GM12891 (cell line): ENCODE measurements at places on chromosomes 6 and 20.

DNA sequence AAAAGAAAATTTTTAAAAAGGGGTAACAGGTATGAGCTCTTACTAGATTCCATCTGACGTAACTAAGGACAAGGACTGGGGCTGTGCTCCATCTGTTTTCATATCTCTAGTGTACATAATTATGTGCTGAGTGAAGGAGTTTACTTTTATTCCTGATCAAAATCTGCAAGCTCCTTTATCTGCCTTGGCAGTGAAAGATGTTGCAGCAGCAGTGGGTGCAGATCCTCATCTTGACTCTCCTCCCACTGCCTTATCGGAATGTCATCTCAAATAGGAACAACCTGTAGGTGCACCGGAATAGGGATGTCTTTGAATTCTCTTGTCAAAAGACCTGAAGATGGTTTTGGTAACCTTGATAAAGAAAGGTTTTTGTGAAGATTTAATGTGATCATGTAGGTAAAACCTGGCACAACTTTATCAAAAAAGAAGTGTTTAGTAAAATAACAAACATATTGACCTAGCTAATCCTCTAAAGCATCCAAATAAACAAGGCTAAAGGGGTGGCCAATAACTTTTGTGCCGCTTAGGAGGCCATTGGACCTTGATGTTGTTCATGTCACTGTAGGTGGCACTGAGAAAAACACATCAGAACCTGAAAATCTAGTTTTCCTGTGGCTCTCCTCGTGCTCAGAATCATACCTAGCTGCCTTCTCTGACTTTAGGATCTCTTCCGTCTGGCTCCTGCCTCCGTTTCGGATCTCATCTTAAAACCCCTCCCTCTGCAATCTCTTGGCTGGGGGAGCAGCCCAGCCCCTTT, 19.0 kb upstream of the SLC16A10 start:
- DNase-seq = no peak

DNA sequence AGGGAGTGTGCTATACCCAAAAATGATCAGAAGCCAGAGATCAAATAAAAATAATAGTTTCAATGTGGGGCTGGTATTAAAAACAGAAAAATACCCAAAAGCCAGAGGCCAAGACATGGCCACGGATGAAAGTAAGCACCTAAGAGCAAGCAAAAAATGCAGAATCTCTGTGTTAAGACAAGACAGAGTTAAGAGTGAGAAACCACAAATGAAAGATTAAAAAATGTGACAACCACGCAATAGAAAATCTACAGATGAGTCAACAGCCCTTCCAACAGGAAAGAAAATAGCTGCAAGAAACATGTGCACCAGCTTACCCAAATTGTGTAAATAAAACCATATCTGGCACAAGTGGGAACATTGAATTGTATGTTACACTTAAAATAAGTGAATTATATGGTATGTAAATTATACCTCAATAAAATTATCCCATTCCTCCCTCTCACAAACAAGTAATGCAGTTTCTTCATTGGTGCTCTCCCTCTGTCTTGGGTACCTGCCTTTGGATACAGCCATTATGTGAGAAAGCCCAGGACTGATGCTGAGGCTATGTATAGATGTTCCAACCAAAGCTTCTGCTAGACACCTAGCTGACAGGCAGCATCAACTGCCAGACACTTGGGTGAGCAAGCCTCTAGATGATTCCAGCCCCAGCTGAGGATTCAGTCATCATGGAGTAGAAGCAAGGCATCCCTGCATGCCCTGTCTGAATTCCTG, 55.3 kb upstream of the UFL1 start:
- DNase-seq = no peak

- DNase-seq = no peak
Measured at GRCh38 chr6:25821341-25821740, 10.5 kb downstream of the SLC17A1 start.

DNA sequence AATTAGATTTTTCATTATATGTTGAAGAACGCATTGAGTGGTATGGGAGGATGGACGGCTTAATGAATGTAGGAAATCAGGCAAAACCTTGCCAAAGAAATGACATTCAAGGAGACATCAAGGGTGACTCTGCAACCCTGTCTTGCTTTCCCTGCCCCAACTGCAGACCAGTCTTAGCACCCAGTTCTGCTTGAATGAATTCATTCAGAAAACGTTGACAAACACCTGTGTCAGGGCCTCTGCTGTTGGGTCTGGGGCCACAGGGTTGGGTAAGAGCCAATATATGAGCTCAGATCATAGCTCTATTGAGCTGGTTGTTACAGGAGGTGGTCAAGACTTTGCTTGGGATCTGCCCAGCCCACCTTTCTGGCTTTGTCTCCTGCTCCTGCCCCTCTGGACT, 7.7 kb upstream of the ASXL1 start:
- DNase-seq = no peak

GRCh38 chr6:117206944-117207687, 58.2 kb upstream of the VGLL2 start:
- DNase-seq = no peak

DNA sequence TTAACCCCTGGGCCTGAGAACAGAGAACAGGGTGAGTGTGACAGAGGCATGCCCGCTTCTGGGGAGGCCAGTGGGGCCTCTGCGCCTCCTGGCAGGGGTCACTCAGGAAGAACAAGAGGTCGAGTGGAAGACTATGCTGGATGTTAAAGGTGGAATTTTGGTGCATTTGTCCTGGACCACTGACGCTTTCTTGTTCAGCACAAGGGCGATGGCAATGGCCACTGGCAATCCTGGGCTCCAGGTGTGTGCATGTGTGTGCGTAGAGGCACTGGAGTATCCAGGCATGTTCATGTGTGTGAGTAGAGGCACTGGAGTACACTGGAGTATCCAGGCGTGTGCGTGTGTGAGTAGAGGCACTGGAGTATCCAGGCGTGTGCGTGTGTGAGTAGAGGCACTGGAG, 23.5 kb upstream of the NPBWR2 start:
- DNase-seq = no peak

DNA sequence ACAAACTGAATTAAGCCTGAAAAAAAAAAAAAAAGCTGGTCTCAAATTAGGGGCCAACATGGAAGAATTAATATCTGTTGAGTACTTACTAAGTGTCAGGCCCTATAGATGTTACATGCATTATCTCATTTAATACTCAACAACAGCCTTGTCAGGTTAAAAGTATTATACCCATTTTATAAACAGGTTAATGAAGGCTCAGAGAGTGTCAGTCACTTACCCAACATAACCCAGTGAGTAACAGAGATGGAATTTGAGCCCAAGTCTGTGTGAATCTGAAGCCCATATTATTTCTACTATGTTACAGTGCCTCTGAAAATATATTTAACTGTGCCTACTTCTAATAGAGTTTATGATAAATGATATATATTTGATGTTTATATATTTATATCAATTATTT, 11.3 kb upstream of the EIF2S2 start:
- no peak for DNase-seq

GRCh38 chr6:22250486-22250885, 46.4 kb downstream of the PRL start:
- no peak for DNase-seq

DNA sequence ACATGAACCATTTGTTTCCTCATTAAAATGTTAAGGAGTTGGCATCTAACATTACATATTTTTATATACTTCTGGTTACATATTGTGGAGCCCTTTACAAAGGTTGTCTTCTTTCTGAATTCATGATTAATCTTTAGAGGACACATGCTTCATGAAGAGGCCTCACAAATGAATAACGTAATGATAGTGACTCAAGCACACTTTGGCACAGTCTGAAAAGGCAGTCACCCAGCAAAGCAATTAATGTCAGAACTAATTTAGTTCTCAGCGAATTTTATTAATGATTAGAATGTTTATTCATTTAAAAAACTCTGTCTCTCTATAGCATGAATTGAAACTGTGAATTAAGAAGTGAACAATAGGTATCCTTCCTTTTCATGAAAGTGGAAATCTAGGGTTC, 854.2 kb downstream of the PHF3 start:
- no peak for DNase-seq

DNA sequence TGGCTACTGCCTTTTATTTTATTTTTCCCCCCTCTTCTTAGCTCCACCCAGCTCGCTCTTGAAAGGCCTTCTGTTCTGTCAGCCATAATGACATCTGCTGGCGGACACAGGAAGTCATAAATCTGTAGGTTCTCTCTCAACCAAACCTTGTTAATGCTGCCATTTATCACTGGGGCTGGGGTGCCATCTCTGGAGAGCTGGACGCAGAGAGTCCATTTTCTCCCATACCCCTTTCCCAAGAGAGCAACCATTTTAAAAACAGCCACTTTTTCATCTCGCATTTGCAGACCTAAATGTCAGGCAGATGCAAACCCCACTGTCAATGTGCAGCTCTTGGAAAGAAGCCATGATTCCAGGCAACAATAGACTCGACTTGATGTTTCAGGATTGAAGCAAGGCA, 13.0 kb upstream of the TSHZ2 start:
- no peak for DNase-seq

DNA sequence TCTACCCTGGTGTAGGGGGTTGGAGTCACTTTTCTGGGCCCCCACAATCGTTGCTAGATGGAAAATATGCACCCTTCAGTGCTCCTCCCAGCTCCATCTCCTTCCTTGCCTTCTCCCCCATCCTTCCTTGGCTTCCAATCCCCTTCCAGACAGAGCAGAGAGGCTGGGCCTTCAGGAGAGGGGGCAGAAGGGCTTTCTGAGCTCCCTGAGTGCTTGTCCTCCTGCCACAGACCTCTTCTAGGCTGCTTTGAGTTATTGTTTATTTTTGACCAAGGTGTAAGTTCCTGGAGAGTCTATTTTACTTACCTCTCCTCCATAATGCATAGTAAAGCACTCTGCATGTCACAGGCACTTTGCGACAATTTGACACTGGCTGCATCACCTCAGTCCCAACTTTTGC, 96.4 kb upstream of the CNKSR3 start:
- DNase-seq = no peak

GRCh38 chr20:62766716-62767115, 29.6 kb upstream of the MRGBP start:
- no peak for DNase-seq

GRCh38 chr6:47631269-47631772, 67.1 kb upstream of the ADGRF4 start:
- DNase-seq = peak; percentile 17

DNA sequence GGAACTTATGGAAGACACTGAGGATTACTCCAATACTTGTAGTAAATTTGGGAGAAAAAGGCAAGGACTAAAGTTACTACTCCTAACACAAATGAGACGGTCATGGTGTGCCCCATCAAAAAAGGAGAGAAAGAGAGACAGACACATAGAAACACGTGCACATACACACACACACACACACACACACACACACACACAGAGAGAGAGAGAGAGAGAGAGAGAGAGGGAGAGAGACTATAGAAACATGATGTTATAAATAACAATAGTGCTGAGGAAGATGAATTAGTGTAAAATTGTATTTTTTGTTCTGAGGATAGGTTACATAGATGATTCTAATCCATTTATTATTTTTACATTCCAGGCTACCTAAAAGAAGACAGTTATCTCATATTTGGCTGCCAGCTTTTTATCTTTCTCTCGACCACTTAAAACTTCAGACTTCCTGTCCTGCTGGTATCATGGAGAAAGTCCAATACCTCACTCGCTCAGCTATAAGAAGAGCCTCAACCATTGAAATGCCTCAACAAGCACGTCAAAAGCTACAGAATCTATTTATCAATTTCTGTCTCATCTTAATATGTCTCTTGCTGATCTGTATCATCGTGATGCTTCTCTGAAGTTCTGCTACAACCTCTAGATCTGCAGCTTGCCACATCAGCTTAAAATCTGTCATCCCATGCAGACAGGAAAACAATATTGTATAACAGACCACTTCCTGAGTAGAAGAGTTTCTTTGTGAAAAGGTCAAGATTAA, 10.5 kb downstream of the PLN start:
- no peak for DNase-seq

- DNase-seq = peak; percentile 53
Measured at GRCh38 chr20:24994470-24995368, 2.2 kb upstream of the APMAP start.

- DNase-seq = no peak
Measured at GRCh38 chr6:80433673-80434025, 327.2 kb downstream of the BCKDHB start.

DNA sequence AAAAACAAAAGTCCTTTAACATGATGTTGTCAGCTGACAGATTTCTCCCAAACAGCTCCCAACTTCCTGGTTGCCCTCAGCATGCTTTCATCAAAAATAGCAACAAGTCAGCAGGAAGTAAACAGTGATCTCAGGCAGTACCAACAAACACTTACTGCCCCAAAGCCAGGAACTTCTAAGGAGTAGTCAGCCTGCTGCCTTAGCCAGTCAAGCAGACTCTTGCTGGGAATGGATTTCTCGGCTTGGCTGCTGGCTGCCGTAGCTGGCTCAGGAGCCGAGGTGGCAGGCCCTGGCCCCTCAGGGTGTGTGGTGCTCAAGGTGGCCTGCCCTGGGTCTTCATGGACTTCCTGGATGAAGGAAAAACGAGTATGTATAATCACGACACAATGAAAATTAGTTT, 46.6 kb upstream of the EMILIN3 start:
- DNase-seq = no peak
